ENCODE measurements at places on chromosomes 7 and 10.
A peak's percentile ranks its signal among the peaks of the same experiment; 100 is the strongest.

- no peak for DNase-seq
These were observed 976.6 kb upstream of the SORCS1 start for GRCh38 chr10:108141064-108141463.

DNA sequence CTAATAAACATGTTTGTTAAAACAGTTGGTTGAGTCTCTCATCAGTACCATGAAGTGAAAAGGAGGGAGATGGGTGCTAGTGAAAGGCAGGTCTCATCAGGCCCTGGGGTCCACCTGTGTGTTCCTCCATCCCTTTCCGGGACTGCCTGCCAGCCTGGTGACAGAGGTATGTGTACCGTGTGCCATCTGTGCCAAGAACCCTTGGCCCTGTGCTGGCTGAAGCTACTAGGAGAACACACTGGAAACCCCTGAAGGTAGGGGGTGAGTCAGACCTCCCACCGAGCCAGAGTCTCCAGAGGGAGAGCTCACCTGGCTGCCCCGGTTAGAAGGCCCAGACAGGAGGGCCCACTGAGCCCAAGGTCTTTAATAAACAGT lies 2.3 kb downstream of the DDIT4 start:
- peak; percentile 43 for DNase-seq

DNA sequence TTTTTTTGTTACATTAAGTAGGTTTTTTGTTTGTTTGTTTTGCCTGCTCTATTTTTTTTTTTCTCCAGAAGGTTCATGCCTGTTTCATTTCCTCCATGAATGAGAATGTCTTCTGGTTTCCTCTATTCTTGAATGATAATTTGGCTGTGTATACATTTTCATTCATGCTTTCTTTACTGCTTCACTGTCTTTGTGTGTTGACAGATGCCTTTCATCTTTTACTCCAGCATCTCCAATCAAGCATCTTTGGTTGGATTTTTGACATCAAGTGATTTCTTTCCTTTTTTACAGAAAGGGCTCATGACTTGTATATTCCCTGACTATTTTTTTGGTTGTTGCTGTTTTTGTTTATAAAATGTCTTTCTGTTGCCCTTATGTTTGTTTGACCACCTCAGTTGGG lies 156.5 kb downstream of the MDFIC start:
- no peak for DNase-seq

GRCh38 chr7:12431886-12432556 lies 28.4 kb upstream of the VWDE start:
- peak; percentile 45 for DNase-seq

- DNase-seq: no peak
These were observed 52.0 kb downstream of the VCL start for GRCh38 chr10:74049955-74050354.

DNA sequence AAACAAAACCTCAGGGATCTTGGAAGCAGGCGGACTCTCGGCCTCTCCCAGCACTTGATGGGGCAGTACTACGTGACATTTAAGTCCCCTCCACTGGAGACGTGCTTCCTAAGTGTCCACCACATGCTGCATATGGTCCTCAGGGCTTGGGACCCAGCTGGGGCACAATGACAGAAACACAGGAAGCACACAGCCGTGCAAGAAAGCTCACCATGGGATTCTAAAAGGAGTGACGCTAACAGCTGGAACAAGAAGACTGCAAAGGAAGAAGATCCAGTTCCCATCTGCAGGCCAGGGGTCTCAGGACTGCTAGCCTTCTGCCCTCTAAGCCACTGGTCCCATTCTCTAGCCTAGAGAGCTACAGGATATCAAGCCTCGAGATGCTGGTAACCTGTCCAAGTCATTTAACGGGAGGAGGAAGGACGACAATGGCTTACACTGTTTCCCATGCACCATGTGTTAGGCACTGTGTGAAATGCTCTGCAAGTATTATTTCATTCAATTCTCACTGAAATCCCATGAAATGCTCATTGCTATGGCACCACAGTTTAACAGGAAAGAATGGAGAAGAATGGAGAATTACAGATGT lies 61.1 kb downstream of the KCNMA1 start:
- no peak for DNase-seq

DNA sequence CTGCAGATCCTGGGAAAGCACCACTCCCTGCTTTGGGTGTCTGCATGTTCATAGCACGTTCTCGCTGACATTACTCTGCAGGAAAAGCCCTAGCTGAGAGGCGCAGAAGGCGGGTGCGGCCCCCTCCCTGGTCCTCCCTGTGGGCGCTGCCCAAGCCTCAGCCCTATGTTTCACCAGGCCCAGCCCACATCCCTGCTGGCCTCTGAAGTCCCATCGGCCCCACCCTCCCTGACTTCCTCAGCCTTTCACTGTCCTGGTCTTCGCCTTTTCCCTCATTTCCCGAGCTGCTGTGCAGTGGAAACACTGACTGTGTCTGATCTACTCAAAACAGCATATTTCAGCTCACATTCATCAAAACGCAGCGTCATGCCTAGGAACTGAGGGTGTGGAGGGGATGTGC lies 36.3 kb upstream of the DIP2C start:
- DNase-seq: peak; percentile 4

- DNase-seq: no peak
These were observed 150.3 kb upstream of the FAM20C start for GRCh38 chr7:41917-42565.

GRCh38 chr7:56125831-56126230 lies 9.6 kb upstream of the NUPR2 start:
- no peak for DNase-seq

DNA sequence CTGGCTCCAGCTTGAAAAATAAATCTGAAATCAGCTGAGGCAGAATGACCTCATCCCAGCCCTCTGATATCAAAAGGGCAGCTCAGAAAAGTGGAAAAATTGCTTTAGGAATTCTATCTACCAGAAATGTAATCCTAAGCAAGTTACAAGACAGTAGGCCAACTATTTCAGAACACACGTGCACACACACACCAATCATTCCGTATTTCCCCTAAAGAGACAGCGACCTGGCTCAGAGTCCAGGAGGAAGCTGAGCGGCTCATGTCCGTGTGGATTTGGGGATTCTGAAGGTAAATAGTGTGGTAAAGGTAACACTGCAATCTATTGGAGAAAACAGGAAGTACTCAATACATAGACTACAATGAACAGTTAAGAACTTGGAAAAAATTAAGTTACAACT lies 288.2 kb downstream of the CALN1 start:
- no peak for DNase-seq

GRCh38 chr10:44316922-44317215 lies 68.0 kb downstream of the CXCL12 start:
- no peak for DNase-seq

DNA sequence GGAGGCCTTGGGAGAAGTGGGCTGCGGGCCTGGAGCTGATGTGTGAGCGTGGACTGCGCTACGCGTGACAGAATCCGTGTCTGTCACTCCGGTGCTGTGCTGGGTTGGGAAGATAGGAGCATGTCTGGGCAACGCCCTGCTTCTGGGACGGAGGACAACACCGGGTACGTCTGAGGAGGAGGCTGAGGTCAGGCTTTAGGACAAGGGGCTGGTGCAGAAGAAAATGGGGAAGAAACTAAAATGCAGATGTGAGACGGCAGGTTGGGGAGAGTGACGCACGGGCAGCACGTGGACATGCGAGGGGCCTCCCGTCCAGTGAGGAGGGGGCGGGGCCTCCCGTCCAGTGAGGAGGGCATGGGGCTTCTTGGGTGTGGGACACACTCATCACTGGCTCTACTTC lies 207.4 kb downstream of the DNAJB6 start:
- DNase-seq: no peak

DNA sequence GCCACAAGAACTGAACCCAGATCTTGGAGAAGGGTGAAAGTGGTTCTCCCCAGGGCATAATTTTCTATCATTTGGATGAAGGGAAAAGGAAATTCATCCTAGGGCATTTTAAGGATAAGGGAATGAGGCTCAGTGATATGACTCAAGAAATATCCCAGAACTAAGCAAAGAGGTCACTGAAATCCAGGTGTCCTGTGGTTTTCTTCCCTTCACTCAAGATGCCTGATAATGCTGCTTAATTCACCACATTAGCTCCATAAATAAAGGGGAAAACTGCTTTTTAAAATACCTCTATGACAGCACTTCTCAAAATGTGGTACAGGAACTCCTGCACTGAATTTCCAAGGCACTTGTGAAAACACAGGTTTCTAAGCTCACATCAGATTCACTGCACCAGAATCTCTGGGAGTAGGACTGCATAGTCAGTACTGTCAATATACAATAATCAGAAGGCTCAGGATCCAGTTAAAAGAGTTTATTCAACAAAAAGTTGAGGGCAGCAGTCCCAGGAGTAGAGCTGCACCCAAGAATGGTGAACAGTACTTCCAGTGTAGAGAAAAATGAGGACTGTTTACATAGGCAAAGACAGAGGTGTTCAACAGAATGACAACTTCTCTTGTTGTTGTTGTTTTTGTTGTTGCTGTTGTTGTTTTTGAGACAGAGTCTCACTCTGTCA lies 2.9 kb downstream of the IFIT3 start:
- DNase-seq: no peak

- no peak for DNase-seq
These were observed 176.4 kb downstream of the ELFN1 start for GRCh38 chr7:1846331-1847065.

- no peak for DNase-seq
These were observed 27.7 kb downstream of the ZNF775 start for GRCh38 chr7:150406567-150407421.

DNA sequence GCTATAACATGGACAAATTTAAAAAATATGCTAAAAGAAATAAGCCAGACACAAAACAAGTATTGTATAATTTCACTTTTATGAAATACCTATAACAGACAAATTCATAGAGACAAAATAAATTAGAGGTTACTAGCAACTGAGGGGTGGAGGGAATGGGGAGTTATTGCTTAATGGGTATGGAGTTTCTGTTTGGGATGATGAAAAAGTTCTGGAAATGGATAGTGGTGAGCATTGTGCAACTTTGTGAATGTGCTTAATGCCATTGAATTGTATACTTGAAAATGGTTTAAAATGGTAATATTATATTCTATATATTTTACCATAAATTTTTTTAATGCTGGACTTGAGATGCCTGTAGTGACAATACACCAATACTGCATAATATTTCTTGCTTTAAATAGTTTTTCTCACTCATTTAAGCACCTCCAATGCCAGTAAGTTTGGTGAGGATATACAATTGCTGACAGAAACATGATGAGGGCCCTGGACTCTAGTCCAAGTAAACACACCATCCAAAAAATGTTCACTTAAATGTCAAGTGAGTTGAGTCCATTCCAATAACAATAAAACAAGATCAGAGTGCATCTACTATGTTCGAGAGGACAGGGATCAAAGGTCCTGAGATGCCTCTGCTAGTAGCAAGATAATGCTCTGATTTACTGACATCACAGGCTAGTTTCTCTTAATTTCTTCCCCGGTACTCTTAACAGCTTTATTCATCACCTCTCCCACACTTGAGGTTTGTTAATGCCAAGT lies 71.9 kb downstream of the NT5C2 start:
- no peak for DNase-seq

- no peak for DNase-seq
These were observed 92.0 kb upstream of the FAM180A start for GRCh38 chr7:135840591-135840990.

GRCh38 chr7:11376529-11376928 lies 402.9 kb downstream of the PHF14 start:
- no peak for DNase-seq

DNA sequence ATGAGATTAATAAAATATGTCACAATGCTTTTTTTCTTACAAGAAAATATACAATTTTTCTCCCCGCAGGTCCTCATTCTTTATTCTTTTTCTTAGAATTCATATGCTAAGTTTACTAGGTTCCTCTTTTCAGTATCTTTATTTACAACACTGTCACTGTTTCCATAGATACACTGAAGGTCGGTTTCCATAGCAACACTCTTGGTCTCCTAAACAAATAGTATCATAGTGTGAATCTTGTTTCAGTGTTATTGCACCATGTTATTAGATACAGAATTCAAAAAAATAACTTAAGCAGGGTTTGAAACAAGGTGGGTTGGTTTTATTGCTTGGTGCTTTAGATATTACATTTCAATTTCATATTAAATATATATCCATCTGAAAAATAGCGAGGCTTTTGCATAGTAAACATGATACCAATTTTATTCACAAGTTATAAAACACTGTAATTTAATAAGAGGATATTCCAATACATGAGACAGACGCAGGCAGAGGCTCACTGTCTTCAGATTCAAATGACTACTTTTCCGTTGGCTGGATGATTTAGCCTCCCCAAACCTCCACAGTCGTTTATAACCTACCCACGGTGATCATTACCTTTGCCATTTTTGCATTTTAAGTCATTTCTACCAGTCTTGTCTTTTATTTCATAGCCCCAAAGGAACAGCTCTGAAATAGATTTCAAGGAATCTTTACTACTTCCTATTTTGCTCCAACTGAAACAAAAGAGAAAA lies 88.9 kb upstream of the KLF6 start:
- DNase-seq: peak; percentile 24

DNA sequence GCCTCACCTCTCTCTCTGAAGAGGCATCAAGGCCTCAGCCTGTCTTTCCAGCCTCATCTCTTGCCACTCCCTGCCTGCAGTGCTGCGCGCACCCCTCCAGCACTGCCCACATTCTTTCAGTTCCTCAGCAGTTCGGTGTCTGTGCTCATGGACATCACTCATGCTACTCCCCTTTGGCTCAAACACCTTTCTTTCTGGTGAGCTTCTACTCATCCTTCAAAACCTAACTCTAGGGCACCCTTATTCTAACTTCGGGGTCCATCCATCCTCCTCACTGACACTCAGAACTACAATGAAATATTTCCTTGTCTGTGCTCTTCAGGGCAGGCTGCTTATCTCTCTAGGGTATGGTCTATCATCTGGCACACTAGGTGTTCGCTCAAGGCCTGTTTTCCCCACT lies 169.9 kb upstream of the BMPER start:
- DNase-seq: no peak

GRCh38 chr10:45058992-45059561 lies 58.4 kb downstream of the ZNF22 start:
- no peak for DNase-seq

- no peak for DNase-seq
These were observed 26.5 kb upstream of the SMIM30 start for GRCh38 chr7:113144817-113145216.

DNA sequence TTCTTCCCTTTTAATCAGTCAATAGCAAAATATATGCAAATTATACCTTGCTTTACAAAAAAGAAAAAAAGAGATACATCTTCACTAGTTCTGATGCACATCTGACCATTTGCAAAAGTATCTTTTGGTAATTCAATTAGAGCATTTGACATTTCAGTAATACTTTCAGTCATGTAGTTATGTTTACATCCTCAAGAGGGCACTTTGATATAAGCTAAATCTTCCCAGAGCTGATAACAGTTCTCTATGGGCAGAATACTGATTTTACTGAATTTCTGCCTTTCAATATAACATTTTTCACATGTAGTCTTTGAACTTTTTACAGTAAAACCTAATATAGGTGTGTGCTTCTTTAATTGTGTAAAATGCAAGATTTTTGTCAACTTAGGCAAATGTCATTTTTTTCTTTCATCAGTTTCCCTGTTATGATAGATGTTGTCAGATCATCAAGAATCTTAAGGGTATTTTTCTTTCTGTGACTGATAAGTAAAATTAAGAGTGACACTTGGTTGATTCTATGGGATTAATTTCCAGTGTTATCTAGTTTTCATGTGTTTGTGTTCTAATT lies 703.5 kb upstream of the SEMA3D start:
- peak; percentile 13 for DNase-seq

GRCh38 chr10:14507176-14507575 lies 176.5 kb upstream of the FRMD4A start:
- DNase-seq: no peak

Data from EL (cell line).